Activated naive CD4-positive, alpha-beta T cell treated with Interleukin-2 at 50 U/mL for 16 hours (primary cell): ENCODE measurements at places on chromosomes 5 and 9.

DNA sequence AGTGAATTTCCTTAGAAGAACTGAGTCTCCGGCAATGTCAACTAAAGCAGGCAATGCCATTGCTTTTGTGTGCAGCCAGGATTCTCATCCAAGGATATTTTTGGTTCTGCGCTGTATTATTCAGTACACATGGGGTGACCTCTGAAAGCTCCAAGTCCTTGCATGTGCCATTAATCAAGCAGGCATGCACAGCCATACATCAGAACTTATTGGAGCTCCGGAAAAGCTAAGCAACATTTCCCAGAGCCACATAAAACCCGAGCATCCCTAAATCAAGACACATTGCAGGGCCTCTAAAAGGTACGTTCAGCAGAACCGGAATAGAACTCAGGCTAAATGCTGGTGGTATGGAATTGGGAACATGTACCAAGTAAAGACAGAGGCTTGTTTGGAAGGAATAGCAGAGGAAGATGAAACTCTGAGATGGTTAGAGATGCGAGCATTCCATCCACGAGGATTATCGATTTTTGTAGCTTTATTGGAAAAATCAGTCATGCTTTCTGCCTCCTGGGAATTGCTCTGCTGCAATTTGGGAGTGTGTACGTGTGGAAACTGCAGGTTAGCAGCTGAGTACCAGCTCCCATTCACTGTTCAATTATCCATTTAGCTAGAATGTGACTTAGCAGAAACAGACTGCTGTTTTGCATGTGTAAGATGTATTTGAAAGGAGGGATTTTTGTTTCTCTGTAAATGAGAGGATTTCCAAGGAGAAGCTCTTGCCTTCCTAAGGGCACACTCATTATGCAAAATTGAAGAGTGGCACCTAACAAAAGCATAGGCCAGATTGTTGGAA, 143.7 kb upstream of the WWC1 start:
- no peak for DNase-seq

- DNase-seq = peak; percentile 43
Measured at GRCh38 chr9:112751056-112751795, 666 bp downstream of the SNX30 start.

- no peak for DNase-seq
Measured at GRCh38 chr5:11289733-11290132, 528.7 kb upstream of the DAP start.

GRCh38 chr9:124698265-124698664, 72.8 kb downstream of the NR6A1 start:
- DNase-seq = no peak

- DNase-seq = no peak
Measured at GRCh38 chr5:17743580-17744435, 109.5 kb downstream of the TAF11L14 start.

DNA sequence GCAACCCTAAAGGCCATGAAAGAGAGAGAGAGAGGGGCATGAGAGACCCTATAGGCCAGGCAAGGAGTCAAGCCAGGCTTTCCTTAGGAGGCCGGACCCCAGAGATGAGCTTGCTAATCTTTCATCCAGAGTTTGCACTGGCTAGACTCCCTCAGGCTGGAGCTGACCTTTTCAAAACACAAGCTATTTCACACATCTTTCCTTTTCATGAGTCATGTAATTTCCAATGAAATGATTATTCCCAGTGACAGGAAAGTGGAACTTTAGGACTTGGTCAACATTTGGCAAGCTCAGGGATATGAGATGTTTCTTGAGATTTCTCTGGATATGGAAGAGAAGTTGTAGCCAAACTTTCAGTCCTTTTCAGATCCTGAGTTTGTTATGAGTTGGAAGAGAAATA, 117.7 kb downstream of the TARS1 start:
- DNase-seq = no peak

DNA sequence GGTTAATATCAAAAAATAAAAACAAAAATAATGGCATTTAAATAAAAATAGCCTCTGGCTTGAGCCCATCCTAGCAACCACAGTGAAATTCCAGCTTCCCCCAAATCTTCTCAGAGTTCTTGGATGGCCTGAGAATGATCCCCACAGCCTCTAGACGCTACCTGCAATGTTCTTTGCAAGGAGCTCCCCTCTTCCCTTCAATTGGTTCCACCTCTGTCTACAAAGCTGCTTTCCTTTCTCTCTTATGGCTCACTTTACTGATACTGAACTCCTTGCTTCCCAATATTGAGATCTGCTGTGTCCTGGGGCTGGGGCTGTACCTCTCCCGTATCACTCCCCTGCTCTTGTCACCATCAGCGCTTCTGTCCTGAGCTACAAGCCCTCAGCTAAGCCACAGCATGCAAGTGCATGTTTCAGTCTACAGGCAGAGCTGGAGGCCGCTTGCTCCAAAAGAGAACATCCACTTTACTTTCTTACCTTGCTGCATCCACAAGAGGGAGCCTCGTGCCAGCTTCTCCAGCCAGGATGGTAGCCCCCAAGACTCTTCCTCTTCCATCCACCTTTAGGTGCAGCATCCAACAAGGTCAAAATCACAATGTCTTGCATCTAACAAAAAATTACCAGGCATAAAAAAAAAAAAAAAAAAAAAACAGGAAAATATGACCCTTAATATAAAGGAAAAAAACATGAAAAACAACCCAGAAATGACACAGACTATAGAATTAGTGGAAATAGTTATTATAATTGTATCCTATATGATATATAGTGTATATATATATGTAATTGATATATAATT, 57.4 kb upstream of the PRSS3 start:
- no peak for DNase-seq

DNA sequence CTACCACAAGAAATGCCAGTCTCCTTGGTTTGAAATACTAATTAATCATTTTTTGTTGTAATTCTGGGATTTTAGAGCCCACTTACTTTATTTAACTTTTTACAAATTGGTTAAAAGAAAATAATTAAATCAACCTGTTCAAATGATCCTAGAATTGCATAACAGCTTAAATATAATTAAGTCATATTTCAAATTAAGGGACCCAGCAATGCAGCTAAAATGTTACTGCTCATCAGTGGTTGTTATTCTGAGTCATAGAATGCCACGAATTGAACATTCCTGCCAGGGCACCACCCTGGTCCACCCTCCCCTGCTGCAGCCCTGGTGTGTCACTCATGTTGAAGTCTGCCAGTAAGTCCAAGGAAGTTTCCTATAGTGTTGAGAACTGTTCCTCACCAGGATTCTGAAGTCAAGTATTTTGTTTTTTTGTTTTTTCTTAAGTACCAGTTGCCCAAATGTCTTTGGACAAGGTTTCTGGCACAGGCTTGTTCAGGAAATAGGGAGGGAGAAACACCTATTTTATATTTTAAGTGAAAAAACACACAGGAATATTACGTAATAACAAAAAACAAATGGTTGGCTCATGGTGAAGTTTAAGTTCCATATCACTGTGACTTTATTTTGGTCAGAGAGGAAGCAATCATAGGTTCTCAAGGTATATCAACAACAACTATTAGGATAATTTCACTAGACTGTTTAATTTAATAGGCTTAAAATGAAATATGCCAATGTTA, 4.3 kb upstream of the ITGA1 start:
- DNase-seq = no peak

- no peak for DNase-seq
Measured at GRCh38 chr5:65938256-65938655, 11.9 kb downstream of the ERBIN start.

DNA sequence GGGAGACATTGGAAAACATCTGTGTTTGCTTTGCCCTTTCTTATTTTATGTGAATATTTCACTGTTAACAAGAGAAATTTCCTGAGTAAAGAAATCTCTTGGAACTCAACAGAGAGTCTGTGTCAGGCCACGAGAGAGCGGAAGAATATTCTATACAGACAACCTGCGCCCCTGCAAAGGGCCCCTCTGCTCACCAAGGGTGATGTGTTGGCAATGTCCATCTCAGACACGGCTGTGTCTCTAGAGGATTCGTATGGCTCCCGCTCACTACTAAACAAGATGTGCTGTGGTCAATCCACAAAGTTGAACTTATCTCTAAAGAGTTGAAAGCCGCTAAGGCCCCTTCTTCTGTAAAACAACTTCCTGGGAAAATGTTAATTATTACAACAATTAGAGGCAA, 241.0 kb upstream of the IRX1 start:
- no peak for DNase-seq

DNA sequence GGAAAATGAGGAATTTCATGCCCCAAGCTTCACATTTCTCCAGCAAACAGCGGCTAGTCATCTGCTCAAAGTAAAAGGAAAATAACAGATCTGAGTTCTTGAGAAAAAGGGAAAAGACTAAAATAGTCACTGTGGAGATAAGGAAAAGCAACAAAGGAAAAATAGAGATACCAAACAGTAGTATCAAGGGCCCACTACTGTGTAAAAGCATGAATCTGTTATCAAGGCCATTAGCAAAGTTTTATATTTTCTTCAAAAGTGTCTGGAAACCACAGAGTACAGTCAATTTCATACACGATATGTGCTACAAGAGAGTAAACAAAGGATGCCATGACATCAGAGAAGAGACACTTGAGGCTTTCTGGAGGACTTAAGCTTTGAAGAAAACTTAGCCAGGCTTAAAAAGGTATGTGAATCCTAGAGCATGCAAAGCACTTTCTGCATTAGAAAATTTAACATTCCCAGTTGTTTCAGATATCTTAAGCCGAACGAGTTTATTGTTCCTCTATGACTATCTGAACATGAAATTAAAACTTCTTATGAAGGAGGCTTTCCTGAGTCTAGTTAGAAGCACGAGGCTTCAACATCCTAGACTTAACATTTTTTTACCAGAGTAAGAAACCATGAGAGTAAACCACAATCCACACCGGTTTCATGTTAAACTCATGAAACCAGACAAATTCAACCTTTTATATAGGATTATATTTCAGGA, 1.2 kb downstream of the TTC33 start:
- DNase-seq = no peak

- DNase-seq = no peak
Measured at GRCh38 chr5:157214415-157214814, 33.8 kb downstream of the ITK start.

GRCh38 chr5:118479285-118479684, 509.1 kb downstream of the DTWD2 start:
- no peak for DNase-seq
